ENCODE measurements at places on chromosomes 2 and 18.

DNA sequence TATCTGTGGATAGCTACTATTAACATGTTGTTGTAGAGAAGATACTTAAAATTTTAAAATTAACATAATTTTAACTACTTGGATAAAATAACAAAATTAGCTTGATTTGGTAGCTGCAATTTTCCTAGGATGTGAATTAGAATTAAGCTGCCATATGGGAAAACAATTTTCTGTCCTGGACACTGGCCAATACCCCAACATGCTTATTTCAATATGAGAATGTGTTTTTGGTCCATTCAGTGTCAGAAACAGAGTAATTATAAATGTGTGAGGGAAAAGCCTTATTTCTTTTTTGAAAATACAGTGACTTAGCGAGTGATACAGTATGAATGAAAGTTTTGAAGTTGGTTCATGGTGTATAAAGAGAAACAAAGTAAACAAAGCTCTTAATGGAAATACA, 948.3 kb upstream of the GYPC start:
- DNase-seq: no peak

DNA sequence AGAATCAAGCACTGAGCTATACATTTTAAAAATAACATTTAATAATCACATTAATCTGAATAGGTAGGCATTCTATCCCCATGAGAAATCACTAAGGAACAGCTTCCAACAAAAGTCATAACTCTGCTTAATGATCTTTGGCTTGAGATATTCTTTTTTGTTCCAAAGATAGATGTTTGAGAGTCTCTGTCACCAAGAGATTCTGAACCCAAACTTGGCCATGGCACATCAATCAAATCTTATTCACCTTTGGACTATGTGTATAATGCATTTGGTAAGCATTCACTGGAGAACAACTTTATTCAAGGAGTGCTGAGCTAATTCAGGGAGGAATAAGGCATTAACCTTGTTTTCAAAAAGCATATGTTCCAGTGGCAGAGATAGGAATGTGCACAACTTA, 743.3 kb downstream of the SLC4A3 start:
- DNase-seq: no peak

DNA sequence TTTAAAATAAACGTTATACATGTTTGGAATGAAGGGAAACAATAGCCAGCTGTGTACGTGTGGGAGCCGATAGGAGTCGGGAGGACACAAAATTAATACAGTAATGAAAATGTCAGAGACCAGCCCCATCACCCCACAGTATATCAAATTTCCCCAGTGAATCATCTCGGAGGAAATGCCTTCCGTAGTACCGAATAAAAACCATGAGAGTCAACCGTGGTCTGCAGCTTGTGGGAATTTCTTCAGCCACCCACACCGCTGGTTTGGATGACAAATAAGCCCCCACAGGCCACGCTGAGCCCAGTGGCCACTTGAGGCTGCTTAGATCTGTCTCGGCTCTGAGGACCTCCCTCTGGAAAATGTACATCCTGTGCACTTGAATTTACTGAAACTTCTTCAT, 133.7 kb downstream of the COL6A3 start:
- DNase-seq: no peak

DNA sequence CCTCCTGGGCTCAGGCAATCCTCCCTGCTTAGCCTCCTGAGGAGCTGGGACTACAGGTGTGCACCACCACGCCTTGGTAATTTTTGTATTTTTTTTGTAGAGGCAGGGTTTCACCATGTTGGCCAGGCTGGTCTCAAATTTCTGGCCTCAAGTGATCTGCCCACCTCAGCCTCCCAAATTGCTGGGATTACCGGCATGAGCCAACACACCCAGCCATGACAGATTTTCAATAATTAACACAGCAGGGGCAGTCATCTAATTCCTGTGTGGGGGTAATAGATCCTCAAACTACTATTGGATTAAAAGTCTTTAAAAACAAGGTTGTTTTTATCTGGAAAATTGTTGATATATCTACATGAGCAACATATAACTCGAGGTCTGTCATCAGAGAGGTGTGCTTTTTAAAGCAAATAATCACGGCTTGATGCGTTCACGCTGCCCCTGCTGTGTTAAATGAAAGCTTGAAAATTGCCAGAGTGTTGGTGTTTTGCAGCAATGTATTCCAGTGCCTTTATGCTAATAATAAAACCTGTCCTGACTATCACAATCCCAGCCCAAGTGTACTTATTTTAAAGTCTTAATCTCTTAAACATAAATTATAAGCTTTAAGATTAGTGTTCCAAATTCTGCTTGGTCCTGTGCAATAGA, 35.6 kb upstream of the ASB1 start:
- no peak for DNase-seq

DNA sequence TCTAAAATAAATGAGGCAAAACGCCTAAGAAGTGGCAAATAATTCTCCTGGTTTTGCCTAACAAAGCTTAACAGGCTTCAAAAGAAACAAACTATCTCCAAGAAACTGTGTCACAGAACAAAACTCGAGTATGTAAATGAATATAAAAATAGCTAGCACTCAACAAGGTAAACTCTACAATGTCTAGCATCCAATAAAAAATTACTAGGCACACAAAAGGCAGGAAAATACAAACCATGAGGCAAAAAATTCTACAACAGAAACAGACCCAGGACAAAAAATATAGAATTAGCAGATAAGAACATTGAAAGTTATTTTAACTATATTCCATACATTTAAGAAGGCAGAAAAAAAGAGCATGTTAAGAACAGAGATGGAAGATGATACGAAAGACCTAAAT, 16.8 kb downstream of the PPP4R1 start:
- no peak for DNase-seq

GRCh38 chr2:30218814-30219213, 12.5 kb upstream of the LBH start:
- DNase-seq: no peak

GRCh38 chr2:69525261-69525660, 88.0 kb upstream of the NFU1 start:
- DNase-seq: no peak

DNA sequence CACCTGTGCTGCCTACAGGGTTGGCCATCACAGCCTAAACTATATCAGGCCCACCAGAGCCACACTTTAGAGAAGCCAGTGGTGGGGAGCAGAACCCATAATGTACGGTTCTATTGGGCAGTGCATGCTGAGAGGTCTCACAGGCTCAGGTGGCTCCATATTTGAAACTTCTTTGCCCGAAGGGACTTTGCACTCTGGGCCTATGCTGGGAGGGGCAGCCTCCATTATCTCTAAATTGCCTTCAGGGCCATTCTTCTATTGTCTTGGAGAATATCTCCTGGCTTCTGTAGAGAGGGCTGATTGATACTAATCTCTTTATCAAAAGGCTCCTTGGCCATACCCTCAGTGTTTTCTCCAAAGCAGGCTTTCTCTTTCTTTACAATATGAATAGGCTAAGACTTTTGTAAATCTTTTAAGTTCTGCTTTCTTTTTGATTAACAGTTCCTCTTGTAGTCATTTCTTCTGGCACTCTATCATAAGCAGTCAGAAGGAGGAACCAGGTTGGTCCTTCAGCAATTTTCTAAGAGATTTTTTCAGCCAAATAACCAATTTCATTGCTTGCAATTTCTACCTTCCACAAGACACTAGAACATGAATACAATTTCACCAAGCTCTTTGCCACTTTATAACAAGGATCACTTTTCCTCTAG, 44.5 kb downstream of the RPE start:
- no peak for DNase-seq

DNA sequence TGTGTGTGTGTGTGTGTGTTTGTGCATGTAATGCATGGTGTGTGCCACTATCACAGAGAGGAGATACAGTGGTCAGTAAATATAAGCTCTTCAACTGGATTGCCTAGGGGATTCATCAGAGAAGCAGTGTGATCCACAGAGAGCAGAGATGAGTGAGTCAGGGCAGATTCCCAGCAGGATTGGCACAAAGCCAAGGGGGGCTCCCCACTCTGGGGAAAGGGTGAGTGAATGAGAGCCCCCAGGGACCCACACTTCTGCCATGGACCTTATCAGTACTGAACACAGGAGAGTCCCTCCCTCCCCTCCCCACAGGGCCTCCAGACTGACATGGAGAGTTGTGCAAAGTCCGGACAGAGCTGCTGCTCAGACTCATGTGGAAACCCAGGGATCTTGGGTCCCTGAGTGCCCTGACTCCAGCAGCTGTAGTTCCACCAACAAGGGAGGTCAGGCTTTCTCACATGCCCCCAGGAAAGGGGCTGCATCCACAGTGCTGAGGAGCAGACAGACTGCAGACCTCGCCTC, 748.8 kb downstream of the NR4A2 start:
- no peak for DNase-seq

GRCh38 chr18:42258301-42258965, 303.4 kb downstream of the PIK3C3 start:
- no peak for DNase-seq

DNA sequence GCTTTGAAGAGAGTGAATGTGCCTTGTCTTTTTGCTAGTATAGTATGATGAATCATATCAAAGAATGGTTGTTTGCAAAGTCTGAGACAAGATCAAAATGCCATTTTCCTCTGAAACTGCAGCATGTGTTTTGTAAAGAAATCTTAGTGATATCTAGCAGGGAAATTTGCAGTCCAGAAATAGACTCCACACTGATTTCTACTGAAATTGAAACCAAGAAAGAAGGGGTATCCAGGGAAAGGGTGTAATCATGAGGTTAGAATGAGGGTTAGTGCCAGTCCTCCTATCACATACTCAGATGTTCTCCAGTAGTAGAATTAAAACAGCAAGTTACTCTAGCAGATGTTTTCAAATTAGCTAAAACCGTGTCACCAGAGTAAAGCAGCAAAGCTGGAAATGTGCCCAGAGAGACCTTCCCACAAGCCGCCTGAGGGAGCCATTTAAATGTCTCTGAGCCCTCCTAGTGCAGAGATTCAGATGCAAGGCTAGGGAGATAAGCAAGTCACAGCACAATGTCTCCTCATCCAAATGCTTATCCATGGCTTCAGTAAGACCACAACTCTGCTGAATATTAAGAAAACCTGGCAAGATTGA, 4.9 kb downstream of the DLGAP1 start:
- DNase-seq: no peak

Measured in NCI-H187 (cell line).